ENCODE measurements at places on chromosomes 11 and 22.

DNA sequence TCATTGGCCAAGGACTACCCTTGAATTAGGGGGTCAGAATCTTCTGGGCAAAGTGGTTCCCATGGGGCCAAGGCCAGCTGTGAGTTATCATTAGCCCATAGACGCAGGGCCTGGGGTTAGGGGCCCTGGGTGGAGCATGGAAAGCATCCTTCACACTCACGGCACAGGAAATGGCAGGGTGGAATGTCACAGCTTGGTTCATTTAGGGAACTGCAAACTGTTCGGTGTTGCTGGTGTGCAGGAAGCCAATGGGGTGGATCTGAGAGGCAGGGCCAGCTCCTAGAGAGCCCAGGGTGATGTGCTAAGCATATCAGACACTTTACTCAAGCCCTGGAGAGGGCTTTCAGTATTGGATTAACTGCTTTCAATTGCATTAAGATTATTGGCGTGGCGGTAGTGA lies 42.9 kb downstream of the TECTA start:
- no peak for DNase-seq

DNA sequence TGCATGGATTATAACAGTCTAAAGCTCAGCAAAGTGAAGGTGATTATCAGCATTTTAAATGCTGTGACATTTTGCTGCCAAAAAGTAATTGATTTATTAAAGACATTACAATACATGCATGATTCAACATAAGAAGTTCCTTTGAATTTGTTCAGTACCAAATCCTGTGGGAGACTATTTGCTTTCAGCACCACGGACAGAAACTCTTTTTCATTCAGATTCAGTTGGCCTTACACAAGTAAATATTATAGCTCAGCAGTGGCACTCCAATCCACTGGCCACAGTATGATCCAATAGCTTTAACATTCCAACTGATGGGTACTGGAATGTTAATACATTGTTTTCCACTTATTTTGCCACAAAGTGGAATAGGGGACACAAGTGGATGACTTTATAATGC lies 806.7 kb downstream of the NTM start:
- no peak for DNase-seq

DNA sequence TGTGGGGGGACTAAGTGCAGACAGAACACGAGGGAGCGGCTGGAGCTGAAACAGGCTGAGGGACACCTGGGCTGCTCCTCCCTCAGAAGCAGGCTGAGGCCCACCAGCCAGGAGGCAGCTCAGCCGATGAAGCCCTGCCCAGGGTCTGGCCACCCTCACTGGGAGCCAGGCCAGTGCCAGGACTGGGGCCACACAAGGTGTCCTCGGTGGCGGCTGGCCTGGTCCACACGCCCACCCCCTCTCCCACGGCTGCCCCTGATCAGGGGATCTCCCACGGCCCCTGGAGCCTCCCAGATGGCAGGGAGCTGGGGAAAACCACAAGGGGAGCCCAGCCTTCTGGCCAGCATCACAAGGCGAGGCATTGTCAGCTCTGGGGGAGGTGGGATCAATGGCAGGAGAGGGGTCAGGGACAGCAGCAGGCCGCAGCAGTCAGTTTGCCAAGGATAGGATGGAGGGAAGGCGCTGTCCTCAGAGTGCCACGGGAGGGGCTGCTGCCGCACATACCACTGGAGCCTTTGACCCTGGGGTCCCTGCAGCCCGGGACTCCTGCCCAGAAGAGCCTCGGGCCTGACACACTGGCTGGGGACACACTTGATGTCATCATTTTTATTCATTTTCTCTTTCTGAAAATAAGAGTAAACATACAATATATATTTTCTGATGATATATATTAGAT lies 11.7 kb upstream of the RASL10A start:
- DNase-seq, result no peak

- DNase-seq, result no peak
Observed at GRCh38 chr22:37301144-37301830, 19.0 kb downstream of the CYTH4 start.

DNA sequence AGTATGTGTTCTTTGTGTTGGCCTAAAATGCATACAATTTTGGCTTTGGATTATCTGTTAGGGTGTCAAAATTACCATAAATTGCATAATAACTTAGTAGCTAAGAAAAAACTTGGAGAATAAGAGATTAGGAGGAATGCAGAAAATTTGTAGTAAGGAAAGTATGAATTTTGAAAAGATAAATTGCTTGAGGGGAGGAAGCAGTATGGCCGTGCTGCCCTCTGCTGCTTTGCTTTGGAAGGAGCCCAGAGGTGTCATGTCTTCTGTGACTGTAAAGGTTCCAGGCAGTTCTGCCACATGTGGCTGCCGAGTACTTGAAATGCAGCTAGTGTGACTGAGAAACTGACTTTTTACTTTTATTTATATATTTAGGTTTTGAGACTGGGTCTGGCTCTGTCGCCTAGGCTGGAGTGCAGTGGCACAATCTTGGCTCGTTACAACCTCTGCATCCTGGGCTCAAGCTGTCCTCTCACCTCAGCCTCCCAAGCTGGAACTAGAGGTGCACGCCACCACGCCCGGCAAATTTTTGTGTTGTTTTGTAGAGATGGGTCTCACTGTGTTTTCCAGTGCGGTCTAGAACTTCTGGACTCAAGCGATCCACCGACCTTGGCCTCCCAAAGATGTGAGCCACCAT lies 1.8 kb downstream of the ADSL start:
- peak; percentile 61 for DNase-seq

- no peak for DNase-seq
Observed at GRCh38 chr11:110903830-110904229, 191.6 kb upstream of the ARHGAP20 start.

DNA sequence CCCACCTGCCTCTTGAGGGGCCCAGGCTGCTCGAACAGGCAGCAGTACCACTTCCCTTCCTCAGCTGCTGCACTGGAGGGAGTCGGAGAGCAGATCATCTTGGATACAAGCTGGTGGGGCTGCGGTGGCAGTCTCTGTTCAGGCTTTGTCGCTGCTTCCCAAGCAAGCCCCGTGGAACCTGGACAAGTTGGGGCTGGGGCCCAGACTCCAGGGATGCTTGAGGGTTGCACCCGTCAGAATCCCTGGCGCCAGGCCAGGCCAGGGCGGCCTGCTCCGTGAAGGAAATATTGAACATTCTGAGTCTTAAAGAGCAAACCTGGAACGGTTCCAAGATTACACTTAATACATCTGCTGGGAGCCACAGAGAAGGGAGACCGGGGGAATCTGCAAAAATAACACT lies 310.1 kb upstream of the SORL1-AS1 start:
- no peak for DNase-seq

GRCh38 chr11:6351782-6352382 lies 31.6 kb upstream of the CAVIN3 start:
- no peak for DNase-seq

GRCh38 chr22:49451070-49451840 lies 376.4 kb downstream of the BRD1 start:
- no peak for DNase-seq

GRCh38 chr11:24163146-24163545 lies 333.7 kb upstream of the LUZP2 start:
- no peak for DNase-seq

DNA sequence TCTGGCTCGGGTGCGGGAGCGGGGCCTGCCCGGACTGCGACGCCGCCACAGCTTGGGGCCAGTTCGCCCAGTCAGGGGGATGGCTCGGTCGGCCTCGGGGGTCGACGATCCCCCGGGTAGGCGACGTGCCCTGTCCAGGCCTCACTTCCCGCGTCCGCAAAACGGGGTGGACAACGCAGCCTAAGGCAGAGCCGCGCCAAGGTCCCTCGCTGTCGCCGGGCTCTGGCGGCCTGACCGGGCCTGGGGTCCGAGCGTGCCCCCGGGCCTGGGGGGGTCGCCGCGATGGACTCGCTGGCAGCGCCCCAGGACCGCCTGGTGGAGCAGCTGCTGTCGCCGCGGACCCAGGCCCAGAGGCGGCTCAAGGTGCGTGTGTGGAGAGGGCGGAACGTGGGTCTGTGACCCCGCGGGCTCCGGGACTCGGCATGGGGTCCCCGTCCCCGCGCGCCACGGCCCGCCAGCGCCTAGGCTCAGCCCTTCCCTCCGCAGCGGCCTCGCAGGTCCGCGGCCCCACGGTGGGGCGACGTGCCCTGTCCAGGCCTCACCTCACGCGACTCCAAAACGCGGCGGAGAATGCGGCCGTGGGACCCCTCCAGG lies 4.2 kb downstream of the SEPTIN5 start:
- DNase-seq, result no peak

GRCh38 chr22:47197773-47198500 lies 435.5 kb downstream of the TBC1D22A start:
- no peak for DNase-seq

DNA sequence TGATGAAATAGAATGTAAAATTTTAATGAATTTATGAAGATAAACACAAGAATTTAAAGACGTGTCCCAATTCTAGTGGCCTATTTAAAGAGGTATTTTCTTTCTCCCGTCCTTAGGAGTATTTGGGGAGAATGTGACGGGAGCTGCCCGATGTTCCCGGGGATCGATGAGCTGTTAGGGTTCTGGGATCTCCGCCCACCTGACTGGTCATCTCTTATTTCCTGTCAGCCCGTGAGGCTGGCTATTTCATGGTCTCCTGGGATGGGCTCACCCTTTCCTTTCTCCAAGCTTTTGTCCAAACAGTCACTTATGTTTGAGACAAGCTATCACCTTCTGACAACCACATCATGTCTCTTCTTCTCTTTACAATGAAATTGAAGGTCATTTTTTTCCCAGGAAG lies 16.9 kb upstream of the CLMP start:
- DNase-seq, result no peak

DNA sequence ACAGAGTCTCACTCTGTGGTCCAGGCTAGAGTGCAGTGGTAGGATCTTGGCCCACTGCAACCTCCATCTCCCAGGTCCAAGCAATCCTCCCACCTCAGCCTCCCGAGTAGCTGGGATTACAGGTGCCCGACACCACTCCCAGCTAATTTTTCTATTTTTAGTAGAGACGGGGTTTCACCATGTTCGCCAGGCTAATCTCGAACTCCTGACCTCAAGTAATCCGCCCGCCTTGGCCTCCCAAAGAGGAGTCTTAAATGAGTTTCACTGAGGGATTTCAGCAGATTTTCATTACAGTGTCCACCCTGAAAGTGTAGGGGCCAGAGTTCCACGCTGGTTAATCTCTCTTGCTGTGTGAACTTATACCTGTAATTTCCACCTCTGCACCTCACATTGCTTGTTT lies 412 bp upstream of the RPS3 start:
- no peak for DNase-seq

DNA sequence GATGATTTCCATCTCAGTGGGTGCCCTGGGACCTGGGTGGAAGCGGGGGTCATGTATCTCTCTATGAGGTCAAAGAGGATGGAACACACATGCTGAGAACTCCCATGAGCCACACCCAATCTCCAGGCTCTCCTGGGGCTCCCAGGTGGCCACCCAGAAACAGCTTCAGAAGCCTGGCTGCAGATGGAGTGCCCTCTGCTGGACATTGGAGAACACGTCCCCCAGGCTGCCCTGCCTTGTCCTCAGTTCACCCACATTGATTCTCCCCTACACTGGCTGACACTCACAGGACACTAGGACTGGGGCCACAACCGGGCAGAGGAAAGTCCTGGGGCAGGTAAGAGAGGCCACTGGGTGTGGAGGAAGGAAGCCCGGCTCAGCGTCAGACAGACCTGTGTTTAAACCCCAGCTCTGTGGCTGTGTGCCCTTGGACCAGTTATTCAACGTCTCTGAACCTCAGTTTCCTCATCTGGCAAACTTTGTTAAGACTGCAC lies 4.5 kb upstream of the NOL12 start:
- peak; percentile 76 for DNase-seq

DNA sequence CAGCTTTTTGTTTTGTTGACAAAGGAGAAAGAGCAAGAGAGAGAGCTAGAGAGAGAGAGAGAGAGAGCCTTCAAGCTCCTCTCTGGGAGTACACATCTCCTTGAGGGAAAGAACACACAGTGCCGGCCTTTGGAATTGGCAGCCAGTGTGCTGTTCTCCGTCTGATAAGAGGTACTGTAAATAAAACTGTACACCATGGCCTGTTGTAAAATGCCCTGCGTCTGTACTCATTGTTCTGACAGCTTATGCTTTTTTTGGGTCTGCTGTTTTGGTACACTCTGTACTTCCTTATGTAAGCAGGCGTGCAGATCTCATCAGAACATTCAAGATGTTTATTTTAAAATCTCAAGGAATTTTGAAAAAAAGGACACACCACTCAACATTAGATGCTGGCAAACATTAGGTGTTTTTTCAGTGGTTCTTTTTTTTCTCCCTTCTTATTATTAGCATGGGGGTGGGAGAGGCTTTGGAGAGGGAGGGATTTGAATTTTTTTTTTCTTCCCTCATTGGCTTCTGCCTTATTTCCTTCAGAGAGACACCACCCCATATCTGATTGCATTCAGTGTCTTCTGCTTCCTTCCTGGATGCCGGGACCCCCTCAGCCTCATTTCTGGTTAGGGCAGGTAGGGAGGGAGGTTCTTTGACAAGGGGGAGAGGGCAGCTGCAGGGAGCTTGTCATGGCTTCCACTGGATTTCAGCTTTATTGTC lies 116.8 kb upstream of the NNMT start:
- DNase-seq, result no peak

DNA sequence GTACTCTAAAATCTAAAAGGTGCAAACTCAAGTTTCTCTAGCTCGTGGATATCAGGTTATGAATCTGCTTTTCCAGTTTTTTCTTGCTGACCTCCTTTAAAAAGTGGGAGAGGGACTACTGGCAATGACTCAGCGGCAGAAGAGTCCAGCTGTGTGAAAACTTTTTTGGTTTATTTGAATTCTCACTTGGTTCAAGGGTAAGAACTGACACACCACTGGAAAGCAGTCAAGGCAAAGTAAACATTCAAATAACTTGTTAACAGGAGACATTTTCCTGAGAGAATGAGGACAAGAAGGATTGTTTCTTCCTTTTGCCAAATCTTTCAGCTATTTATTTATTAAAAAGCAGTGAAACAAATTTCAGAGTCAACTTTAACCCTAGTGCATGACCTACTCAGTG lies 36.1 kb downstream of the CDON start:
- no peak for DNase-seq

GRCh38 chr11:6576471-6577373 lies 26.7 kb downstream of the RRP8 start:
- no peak for DNase-seq

DNA sequence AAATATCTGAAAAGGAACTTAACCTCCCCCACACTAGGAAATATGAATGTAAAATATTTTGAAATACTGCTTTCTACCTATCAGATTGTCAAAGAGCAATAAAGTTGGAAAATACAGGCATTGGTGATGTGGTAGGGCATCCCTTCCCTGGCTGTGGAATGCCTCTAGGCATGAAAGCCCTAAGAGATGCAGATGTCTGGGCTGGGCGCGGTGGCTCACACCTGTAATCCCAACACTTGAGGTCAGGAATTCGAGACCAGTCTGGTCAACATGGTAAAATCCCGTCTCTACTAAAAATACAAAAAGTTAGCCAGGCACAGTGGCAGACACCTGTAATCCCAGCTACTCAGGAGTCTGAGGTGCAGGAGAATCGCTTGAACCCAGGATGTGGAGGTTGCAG lies 22.0 kb downstream of the ARAP1 start:
- DNase-seq, result no peak

- DNase-seq, result no peak
Observed at GRCh38 chr11:69360606-69361005, 66.7 kb downstream of the MYEOV start.

Measured in CD4-positive, alpha-beta T cell treated with Interleukin-15 for 1 hour (primary cell).